Left lung (tissue), 14 donors: ENCODE measurements at places on chromosomes 7 and 10.

- DNase-seq, result peak; percentile 81
Observed at GRCh38 chr10:80662429-80663261, 124.9 kb downstream of the SH2D4B start.

- no peak for DNase-seq
Observed at GRCh38 chr7:133941496-133941895, 185.6 kb upstream of the LRGUK start.

DNA sequence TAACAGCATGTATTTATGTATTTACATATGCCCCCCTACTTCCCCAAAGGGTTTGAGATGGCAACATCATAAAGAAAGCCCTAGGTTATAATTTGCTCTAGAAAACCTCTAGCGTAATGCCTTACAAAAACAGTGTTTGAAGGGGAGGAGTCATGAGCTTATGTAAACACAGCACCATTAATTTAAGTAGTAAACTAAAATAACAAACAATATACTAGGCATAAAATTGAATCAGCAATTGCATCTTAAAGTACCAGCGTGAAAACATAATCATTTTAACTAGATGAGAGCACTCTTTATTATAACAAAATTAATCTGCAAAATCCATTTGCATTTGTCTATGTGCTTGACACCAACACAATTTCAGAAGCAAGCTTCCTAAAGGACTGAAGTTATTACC lies 507.2 kb upstream of the NRP1 start:
- no peak for DNase-seq

GRCh38 chr7:108164946-108165345 lies 34.8 kb upstream of the LAMB4 start:
- no peak for DNase-seq

DNA sequence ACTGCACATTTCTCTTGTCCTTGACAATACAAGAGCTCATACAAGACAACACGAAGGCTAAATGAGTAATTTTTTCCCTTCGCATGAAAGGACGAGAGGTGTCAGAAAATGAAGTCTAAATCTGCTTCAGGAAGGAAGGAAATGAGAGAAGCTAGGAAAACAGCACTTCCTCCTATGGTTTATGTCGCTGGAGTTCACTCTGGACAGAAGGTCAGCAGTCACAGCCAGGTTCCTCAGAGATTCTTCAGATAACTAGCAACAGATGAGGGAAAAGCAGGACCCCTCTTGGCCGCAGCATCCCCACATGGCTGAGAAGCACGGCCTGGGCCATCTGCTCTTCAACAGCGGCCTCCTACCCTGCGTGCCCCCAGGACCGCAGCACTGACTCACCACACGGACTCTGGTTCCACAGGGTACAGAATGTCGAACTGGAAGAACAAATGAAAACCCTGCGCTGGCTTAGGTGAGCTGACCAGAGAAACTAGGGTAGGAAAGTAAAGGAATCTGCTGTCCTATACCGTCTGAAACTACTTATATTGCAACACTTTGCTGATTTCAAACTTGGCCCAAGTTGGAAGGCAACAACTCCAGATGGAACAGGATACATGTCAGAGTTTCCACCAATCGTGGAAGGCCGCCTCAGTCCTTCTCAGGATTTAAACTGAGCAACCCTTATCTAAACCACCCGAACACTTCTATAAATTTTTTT lies 26.3 kb downstream of the DNMBP start:
- peak; percentile 69 for DNase-seq

- DNase-seq, result no peak
Observed at GRCh38 chr7:30710669-30711068, 28.4 kb upstream of the CRHR2 start.

GRCh38 chr10:73097305-73097670 lies 622 bp upstream of the P4HA1 start:
- DNase-seq, result no peak

DNA sequence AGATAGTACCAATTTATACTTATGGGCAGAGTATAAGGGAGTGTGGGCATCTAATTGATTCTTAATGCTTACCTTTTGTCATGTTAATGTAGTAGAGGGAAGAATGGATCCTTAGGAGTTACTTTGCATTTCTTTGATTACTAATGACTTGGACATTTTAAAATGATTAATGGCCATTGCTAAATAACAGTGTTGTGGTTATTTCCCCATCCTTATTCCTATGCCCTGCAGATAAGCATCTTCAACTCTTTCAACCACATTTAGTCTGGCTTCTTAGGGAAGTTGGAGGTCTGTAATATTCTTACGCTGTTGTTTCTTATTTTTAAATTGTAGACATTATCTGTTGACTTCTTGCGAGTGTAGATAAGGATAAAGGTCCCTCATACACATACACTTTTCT lies 37.2 kb downstream of the KAT6B start:
- no peak for DNase-seq

- no peak for DNase-seq
Observed at GRCh38 chr10:13298748-13299436, 972 bp downstream of the PHYH start.

GRCh38 chr10:91879515-91880170 lies 29.6 kb downstream of the FGFBP3 start:
- DNase-seq, result no peak

DNA sequence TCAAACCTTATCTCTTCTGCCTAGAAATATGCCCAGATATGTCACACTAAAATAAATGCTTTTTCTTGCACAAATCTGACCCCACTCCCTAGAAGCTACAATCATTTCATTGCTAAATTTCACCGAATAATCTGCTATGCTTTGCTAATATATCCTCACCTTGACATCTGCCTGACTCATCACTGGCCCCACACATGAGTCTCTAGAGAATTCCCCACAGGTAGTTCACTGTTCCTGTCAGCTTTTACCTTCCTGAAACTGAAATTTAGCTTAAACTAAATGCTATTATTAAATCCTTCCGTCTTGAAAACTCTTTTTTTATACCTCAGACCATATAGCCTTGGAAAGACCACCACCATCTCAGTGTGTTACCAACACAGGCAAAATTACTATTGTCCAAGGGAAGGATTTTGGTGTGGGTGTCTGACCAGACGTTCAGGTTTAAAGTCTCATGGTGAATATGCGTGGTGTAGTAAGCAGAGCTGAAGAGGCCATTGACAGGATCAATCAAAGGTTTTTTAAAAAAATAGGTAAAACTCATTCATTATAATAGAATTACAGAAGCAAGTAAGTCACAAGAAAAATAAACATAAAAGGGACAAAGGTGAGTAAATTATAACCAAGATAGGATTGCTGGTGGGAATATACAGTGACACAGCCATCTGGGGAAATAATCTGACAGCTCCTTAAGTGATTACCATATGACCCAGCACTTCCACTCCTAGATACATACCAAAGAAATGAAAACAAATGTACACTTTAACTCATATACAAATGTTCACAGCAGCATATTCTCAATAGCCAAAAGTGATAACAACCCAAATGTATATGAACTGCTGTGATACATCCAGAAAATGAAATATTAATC lies 173.5 kb downstream of the KMT2E start:
- no peak for DNase-seq

GRCh38 chr10:122490786-122491680 lies 29.7 kb downstream of the HTRA1 start:
- no peak for DNase-seq

- no peak for DNase-seq
Observed at GRCh38 chr7:31175672-31176071, 123.6 kb downstream of the ADCYAP1R1 start.

DNA sequence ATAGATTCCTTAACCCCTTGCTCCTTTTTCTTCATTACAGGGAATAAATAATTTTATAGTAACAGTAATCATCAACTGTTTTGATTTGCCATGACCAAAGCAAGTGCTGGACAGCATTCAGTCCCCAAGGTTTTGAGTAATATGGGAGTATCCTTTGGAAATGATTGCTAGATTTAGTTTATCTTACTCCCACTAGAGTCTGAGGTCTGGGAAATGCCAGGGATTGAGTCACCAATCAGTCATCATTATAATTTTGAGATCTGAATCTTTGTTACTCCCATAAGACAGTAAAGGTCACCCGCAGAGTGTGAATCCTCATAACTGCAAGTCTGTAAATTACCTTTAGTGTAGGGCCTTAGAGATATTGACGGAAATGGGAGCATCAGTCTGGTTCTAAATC lies 133.7 kb upstream of the SEMA3E start:
- DNase-seq, result no peak

DNA sequence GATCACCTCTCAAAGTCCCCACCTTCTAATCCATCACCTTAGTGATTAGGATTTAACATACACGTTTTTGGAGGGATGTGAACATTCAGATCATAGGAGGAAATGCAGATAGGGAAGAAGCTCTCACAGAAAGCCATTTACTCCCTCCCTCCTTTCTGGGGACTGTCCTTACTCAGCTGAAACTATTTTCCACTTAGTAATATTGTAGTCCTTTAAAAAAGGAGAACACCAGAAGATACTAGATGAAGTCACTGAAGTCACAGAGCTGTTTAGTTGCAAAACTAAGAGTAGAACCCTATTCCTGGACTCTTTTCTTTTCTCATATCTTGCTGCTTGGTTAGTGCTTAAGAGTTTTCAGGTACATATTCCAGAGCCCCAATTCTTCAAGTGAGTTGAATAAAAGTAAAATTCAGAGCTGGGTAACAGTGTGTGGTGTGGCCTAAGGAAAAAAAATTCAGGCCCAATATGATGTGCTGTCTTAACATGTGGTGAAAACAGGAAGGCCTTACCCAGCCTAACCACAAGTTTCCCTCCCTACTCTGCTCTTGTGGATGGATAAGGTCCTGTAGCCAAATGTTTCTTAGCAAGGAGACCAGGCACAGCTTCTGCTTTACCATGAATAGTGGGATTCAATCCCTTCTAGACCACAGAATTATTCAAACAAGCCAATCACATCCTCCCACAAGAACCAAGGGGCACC lies 135.7 kb downstream of the INHBA start:
- DNase-seq, result no peak

- no peak for DNase-seq
Observed at GRCh38 chr10:121485436-121486139, 112.7 kb downstream of the FGFR2 start.

DNA sequence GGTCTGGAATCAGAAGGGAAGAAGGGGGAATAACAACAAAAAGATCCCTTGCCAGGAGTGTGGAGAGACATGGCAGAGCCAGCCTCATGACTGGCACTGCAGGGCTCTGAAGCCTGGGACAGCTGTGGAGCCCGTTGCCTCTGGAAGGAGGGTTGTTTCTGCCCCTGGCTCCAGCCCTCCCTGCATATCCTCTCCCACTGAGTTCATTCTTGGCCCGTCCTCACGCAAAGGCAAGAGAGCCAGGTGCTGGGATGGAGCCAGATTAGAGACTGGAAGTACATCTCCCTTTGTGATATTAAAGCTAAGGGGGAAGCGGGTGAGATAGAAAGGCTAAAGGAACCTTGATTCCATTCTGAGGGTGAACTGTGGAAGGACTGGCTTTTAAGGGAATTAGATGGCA lies 141.5 kb upstream of the NPVF start:
- no peak for DNase-seq

GRCh38 chr7:134458341-134458805 lies 527 bp downstream of the AKR1B1 start:
- DNase-seq, result peak; percentile 43

DNA sequence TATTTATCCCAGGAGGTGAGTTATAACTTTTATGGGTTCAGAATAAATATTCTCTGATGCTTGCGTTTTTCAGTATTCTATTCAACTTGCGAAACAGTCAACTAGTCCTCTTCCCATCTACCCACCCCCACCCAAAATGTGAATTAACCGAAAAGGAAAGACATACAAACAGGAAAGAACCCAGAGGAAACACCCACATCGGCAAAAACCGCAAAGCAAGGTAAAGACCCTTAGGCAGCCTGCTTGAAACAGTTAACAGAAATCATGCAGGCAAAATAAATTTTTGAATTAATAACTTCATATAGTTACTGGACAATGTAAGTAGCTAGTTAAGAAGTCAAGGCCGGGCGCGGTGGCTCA lies 5.4 kb downstream of the ZC3HAV1 start:
- no peak for DNase-seq

DNA sequence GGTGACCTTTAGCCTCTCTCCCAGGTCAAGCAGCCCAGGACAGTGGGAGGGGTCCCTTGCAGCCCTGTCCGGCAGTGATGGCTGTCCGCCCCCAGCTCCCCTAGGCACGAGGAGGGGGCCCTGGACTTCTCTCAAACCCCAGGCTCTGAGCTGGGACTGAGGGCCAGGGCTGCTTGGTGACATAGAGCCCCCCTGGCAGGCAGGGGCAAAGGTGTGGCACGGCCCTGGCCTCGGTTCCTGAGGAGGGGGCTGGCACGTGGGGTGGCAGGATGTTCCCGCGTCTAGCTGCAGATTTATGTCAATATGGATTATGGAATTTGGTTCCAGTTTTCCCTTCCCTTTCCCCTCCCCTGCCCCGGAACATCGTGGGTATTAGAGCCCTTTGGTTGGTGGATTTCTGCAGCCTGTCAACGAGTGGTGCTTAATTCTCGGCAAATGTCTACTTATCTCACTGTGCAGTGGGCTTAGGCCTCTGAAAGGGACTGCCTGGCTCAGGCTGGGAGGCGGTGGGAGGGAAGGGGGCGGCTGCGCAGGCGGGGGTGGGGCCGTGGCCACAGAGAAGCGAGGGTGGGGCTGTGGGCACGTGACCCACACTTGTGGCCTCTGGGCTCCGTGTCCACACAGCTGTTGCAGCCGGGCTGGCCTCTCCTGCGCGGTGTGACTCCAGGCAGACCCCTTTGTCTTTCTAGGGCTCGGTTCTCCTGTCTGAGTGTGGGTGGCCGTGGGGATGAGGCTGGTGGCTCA lies 19.3 kb downstream of the UNCX start:
- no peak for DNase-seq

DNA sequence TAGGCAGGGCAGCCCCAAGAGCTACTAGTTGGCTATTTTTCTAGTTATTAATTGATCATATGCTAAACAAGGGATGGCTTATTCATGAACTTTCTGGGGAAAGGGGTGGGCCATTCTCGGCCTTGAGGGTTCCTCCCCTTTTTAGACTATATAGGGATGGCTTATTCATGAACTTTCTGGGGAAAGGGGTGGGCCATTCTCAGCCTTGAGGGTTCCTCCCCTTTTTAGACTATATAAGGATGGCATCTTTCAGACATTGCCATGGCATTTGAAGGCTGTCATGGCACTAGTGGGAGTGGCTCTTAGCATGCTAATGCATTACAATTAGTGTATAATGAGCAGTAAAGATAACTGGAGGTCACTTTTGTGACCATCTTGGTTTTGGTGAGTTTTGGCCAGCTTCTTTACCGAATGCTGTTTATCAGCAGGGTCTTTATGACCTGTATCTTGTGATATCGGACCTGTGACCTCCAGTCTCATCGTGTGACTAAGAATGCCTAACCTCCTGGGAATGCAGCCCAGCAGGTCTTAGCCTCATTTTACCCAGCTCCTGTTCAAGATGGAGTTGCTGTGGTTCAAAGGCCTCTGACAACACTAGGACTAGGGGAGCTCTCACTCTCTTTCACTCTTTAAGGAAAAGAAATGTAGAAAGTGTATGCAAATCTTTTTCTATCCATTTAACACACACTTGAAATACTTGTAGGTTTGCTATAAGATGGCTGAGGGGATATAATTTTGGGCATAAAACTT lies 7.8 kb downstream of the FHIP2A start:
- DNase-seq, result no peak

- DNase-seq, result no peak
Observed at GRCh38 chr10:93173967-93174845, 100.5 kb downstream of the CYP26A1 start.
